ENCODE measurements at places on chromosomes 7 and 10.

DNA sequence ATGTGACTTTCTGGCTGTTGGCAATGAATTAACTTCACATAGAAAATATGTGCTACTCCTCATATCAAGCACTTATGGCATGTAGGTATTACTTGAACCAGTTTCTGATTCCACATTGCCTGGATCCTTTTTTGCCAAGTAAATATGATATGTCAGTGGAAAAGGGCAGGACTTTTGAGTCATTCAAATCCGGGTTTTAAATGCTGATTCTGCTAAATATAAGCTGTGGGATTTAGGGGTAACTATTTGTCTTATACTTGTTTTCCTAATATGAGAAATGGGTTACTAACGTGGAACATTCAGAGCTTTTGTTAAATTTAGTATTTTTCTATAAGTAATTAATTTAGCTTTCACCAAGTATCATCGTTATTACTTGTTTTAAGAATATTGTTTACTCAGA is 108.0 kb upstream of the HGF start:
- no peak for DNase-seq

DNA sequence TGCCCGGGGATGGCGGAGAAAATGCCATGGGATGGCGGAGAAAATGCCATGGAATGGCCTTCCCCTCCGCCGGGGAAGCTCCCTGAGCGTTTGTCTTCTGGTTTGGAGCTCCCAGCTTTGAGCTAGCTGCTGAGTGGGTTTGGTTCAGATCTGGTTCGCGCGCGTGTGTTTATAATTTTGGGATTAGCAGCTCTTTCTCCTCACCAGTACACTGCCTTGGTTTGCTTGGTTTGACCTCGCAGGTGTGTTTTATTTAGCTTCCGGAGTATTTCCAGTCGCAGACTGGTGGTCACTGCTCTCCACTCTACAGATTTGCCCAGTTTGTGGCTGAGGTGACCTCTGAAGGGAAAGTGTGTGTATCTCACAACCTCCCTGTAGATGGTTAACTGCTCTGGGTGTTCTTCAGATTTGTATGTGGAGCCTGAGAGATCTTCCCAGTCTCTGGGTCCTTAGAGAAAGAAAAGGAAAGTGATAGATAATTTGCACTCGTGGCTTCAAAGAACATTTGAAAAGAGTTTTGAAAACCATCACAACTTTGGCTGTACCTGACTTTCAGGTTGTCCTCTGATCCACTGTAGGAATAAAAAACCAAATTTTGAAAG is 597 bp downstream of the ZNF277 start:
- no peak for DNase-seq

DNA sequence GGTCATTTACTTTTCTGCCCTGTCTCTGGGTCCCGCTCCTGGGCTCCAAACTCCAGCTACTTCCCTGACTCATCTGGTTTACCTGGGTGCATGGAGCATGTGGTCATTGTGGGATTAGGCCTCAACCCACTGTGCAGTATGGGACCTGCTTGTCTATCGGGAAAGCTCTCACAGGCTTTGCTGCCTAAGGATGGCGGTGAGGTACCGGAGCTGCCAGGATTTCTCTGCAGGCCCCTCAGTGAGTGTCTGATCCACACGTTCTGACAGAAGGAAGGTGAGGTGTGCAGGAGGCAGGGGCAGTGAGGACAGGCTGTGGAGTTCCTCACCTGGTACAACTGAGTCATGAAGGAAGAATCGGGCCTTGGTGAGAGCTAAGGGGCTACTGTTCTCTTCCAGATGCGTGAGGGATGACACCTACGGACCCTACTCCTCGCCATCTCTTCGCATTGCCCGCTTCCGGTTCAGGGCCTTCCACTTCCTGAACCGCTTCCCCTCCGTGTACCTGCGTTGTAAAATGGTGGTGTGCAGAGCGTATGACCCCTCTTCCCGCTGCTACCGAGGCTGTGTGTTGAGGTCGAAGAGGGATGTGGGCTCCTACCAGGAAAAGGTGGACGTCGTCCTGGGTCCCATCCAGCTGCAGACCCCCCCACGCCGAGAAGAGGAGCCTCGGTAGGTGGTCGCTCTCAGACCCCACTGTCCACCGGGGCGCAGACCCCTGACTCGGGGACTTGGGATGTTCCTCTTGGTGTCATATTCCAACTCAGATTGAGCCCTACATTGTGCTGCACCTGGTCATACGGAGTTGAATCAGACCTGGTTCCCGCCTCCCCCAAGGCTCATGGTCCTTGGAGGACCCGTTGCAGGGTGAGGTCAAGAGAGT is 56.7 kb downstream of the C10orf120 start:
- no peak for DNase-seq

DNA sequence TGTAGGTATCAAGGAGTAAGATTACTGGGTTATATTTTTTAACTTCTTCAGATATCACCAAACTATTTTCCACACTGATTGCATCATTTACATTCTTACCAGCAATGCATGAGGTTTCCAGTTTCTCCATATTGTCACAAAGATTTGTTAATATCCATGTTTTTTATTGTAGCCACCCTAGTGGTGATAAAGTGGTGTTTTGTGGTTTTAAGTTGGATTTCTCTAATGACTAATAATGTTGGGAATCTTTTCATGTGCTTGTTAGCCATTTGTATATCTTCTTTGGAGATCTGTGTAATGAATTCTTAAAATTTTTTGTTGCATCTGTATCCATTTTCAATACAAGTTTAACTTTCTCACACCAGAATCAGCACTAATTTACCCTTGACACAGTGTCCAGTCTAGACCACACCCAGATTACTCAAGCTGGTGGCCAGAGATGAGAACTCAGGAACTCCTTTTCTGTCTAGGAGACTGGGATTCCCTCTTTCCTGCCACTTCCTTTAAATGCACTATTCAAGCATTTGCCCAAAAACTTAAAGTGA is 67.0 kb upstream of the PLXDC2 start:
- DNase-seq, result no peak

DNA sequence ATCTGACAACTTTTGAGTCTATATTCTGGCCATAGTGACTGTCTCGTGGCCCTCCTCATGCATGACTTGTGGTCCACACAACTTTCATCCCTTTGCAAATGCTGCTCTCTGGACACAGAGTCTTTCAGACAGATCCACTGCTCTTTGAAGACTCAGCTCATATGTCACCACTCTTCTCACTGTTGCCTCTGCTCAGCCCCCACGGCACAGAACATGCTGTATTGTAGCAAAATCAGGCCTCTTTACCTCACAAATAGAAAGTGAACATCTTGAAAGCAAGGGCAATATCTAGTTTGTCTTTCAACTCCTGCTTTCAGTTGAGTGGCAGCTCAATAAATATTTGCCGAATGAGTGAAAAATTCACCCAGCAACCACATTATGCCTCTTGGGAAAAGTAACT is 443.5 kb downstream of the NRG3 start:
- DNase-seq, result no peak

DNA sequence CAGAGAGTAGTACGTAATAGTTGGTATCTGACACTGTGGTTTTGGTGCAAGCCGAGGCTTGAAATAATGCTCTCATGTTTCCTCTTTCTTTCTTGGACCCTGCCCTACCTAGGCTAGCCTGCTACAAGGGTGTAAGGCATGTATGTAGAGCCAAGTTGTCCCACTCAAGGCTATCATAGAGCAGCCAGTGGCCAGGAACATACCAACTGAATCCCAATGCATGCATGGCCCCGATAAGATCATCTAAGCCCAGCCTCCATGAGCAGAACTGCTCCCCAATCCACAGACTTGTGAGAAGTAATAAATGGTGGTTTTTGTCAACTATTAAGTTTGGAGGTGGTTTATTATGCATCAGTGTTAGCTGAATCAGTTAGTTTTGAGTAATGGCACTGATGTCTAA is 250.2 kb downstream of the SH2D4B start:
- DNase-seq, result no peak

GRCh38 chr10:15898046-15898445 is 37.7 kb upstream of the MINDY3 start:
- DNase-seq, result no peak

DNA sequence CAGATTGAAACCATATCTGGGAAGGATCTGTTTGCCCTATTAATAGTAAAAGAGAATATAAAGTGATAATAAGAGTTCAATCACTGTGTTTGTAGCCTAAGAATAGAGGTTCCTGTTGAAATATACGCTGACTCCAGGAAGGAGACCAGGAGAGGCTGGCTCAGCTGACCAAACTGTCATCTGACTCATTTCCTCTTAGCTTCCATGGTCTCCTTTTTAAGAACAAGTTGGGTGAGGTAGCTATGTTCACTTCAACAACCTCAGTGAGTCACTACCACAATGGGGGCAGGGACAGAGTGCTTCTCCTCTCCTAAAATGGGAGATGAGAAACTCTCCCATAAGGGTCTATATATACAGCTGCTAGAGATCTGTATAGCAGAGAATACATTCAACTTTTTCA is 543.3 kb downstream of the CALN1 start:
- DNase-seq, result no peak

DNA sequence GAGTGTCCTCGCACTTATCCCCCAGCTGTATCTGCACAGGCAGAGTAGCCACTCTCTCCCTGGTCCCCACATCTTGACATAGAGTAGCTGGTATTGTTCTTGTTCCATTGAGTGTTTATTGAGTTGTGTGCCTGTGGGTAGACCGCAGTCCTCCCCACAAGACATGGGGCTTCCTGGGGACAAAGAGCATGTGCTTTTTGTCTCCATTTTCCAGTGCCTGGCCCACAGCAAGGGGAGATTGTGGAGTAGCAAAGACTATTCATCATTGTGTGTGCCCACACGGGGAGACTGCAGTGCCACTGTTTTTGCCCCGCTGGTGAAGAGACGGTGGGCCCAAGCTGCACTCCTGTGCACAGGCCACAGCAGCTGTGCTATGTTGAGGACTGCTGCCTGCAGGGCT is 63.5 kb downstream of the FRMPD2 start:
- no peak for DNase-seq

DNA sequence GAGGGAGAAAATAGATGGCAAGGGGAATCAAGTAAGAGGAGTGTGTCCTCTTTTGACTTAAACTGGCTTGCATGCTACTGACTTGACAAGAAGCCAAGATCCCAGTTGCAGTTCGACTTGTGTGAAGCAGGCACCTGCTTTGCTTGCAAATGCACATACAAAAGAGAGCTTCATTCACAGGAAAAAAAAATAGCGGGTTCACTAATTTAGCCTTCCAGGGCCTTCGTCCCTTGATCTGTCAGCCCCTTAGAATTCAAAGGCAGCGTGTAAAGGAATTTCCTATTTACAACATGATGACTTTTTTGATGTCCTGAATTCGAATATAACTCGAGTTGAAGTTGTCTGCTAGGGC is 192.1 kb downstream of the CELF2 start:
- DNase-seq, result no peak

- DNase-seq, result no peak
These were observed 298.0 kb upstream of the KCND2 start for GRCh38 chr7:119974972-119975371.

DNA sequence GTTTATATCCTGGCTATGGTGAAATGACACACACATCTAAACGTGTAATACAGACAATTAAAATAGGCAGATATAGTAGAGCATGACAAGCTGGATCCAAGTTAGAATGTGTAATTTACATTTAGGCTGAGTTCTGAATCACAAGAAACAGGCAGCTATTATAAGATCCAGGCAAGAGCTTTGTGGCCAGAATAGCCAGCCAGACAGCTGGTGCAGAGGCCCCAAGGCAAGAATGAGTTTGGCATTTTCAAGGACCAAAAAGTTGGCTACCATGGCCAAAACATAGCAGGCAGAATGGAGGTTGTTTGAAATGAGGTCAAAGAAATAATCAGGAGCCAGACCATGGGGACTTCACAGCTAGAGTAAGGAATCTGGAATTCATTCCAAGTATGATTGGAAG is 281.7 kb downstream of the MTERF1 start:
- no peak for DNase-seq

DNA sequence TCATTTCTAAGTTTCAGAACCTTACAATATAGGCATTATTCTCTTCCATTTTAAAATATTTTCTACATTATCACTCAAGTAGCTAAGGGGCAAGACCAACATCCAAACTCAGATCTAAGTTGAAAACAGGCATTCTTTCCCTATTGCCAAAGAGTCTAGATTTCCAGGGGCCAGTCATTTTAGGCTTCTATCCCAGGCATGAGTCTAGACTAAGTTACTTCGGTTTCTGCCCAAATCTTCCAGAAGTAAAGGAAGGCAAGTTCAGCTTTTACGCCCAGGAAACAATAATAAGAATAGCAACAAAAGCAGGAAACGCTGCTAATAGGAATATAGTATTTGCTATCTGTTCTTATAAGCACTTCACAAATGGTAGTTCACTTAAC is 189.9 kb downstream of the DGKI start:
- DNase-seq, result no peak

- no peak for DNase-seq
These were observed 110.4 kb downstream of the HIPK2 start for GRCh38 chr7:139667377-139667776.

DNA sequence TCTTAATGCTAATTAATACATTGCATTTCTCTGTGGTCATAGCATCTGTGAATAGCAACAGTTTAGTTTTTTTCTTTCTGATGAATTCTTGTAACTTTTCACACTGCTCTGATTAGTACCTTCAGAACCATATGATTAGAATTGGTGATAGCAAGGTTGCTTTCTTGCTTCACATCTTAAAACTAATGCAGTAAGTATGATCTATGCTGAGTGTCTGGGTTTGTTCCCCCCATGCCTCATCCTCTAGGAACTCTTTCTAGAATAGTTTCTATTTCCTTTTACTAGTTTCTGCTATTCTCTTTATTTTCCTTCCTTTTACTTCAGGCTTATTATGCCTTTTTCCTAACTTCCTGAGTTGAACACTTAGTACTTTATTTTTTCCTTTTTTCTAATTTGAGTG is 32.4 kb downstream of the TES start:
- no peak for DNase-seq

GRCh38 chr7:33511778-33512177 is 382.4 kb downstream of the BBS9 start:
- DNase-seq, result no peak

- no peak for DNase-seq
These were observed 28.2 kb downstream of the SNX13 start for GRCh38 chr7:17912050-17912449.

DNA sequence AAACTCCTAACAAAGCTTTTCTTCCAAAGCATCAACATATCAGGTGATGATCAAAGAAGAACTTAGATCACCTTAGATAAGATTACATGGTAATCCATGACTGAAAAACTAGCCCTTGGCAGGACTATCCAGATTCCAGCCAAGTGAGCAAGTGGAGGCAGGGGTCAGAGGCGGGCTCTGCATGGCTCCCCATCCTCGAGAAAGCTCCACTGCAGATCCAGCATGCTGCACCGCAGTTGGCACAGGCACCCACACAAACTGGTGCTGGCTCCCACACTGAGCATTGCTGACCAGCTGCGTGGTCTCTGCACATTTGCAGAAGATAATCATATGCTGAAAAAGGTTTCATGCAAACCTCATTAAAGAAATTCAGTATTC is 10.1 kb downstream of the PSAP start:
- DNase-seq, result no peak

GRCh38 chr10:126736727-126737126 is 66.2 kb upstream of the C10orf90 start:
- no peak for DNase-seq

GRCh38 chr10:103042908-103043307 is 124.8 kb downstream of the CNNM2 start:
- no peak for DNase-seq

- DNase-seq, result peak; percentile 49
These were observed 57.4 kb downstream of the PPP1R17 start for GRCh38 chr7:31744294-31744874.

- DNase-seq, result peak; percentile 34
These were observed 1.0 kb downstream of the CDK6 start for GRCh38 chr7:92835261-92835850.

All from HTR-8/SVneo (cell line).